ENCODE measurements at places on chromosomes 6 and 20. TPM values are rescaled to one million over a fixed set of nuclear protein-coding genes. Genes with fewer than 3 reads are reported as not detected.

Gene PPIL1
- 23.4 TPM for total RNA-seq

Gene ALDH8A1
- 0.85 TPM for total RNA-seq

Gene LTB
- 0.28 TPM for total RNA-seq

Gene MRAP2
- 3.7 TPM for total RNA-seq

Gene SLCO4A1
- total RNA-seq = 0.56 TPM

Gene SMOC2
- not detected for total RNA-seq

Gene HTR1B
- total RNA-seq = under 0.01 TPM

Gene CLVS2
- total RNA-seq = not detected

Gene MYH7B
- total RNA-seq = under 0.01 TPM
